AG08395 (cell line): ENCODE measurements at places on chromosomes 16 and 17.

GRCh38 chr16:29302976-29303375 is 103.5 kb downstream of the NPIPB11 start:
- no peak for DNase-seq

GRCh38 chr17:60463157-60463835 is 41.0 kb downstream of the CHCT1 start:
- DNase-seq: no peak

- DNase-seq: no peak
Observed at GRCh38 chr17:10790491-10791401, 13.2 kb downstream of the TMEM238L start.

GRCh38 chr17:82929011-82929622 is 89.3 kb upstream of the ZNF750 start:
- no peak for DNase-seq

DNA sequence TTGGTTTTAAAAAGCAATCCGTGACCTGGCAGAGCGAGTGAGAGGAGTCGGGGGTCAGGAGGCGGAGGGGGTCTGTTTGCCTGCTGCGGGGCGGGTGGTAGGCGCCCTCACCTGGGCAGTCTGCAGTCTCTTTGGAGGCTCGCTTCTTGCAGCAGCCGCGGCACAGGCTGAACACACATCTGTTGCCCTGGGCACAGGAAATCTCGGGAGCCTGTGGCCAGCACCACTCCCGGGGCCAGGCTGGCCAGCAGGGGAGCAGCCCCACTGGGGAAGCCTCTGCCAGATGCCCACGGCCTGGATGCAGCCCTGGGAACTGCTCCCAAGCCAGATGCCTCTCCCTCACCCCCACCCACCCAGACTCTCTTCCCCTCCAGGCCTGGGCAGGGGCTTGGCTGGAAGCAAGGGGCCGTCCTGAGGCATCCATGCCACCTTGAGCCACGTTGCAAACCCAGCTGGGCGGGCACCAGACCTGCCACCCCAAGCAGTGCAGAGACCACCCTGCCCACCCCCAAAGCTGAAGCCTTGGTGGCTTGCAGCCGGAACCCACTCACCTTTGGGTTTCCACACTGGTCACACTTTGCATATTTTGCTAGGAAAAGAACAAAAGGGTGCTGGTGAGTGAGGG is 6.6 kb downstream of the GPS1 start:
- no peak for DNase-seq

GRCh38 chr16:4892361-4893102 is 44.4 kb downstream of the PPL start:
- DNase-seq: peak; percentile 49

DNA sequence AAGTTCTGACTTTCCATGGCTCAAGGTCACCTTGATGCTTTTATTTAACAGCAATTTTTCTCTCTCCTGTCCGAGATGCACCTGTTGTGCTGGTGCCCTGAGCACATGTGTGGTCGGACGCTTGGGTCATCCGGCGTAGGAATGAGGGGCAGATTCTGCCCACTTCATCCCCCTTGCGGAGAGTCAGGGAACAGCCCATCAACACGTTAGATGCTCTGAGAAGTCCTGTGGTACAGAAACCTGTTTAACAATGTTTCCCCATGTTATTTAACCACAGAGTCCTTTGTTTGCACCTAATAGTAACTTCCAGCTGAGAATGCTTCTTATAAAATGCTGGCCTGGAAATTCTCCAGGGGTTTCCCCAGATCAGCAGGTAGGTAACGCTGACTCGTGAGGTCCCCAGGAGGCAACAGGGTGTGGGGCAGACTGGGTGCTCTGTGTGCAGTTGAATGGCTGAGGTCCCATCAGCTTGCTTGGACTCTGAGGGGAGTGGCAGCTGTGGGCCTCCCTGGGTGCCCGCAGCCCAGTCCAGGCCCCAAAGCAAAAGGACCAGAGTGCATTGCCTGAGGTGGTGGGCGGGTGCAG is 17.8 kb downstream of the DOC2B start:
- DNase-seq: no peak

- DNase-seq: no peak
Observed at GRCh38 chr17:47200325-47200664, 8.9 kb upstream of the MYL4 start.

DNA sequence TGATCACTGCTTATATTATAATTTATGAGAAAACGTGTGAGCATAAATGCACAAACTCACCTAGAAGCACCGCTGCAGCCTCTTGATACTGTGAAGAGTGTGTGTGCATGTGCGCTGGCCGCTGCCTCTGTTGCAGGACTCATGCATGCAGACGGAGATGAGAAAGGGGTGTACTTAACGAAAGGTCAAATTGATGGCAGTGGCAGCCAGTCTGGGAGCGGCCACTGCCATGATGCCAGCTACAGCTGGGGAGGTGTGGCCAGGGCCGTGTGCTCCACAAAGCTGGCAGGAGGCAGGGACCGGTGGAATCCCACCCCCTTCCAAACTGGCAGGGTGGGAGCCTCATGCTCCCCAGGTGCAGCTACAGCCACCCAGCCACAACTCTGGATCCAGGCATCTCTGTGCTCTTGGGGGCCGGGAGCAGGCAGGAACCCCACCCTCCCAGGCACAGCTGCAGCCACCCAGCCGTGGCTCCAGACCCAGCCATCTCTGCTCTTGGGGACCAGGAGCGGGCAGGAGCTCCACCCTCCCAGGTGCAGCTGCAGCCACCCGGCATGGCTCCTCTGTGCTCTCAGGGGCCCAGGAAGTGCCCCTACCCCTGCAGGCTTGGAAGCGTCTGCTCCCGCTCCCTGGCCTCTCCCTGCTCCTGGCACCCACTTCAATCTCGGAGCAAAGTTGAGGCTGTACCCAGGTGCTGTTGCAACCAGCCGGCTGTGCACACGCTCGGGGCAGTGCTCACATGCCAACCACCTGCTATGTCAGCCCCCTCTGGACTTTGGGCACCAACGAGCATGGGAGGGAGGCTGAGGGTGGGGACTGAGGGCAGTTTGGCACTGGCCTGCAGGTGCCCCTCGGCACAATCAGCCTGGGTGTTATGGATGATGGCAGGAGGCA is 77.5 kb upstream of the CHMP6 start:
- DNase-seq: no peak

DNA sequence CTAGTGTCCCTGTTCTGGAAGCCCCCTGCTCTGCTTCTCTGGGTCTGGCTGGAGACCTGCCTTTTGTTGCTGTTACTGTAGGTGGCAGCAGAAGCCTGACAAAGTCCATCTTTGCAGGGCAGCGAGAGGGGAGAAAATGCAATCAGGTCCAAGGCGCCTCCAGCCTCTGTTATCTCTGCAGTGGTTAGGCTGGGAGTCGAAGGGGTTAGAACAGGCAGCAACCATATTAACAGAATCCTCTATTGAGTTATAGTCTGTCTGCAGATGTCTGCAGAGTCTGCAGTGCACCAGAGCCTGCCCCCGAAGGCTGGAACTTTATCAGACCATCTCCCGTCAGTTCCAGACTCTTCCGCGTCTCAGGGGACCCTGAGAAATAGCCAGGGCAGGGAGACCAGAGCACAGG is 404.9 kb upstream of the EEF2KMT start:
- DNase-seq: no peak

GRCh38 chr16:79728048-79728922 is 127.7 kb upstream of the MAF start:
- DNase-seq: no peak

DNA sequence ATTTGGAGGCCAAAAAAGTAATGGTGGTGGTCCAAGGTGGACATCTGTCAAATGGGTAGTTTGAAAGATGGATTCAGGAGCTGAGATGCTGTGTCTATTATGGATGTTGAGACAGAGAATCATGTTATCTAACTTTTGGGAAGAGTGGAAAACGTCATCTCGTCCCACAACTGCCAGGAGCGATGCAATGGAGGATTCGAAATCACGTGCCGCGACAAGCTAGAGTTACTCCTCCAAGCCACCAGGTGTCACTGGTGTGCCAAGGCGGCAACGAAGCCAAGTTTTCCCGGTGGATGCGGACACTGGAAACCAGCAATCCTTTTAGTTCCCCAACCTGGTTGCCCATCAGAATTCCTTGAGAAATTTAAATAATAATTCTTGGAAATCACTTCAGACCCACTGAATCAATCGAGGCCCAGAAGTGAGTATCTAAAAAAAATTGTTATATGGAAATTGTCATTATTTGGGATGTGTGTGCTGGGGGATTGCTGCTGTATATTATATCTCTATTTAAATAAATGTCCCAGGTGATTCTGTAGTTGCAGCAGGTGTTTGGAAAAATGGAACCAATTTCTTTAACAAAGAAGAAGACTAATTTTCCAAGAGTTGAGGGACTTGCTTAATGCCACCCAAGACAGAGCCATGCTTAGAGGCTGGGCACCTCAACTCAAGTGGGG is 206.1 kb downstream of the HAPSTR1 start:
- DNase-seq: no peak

- DNase-seq: no peak
Observed at GRCh38 chr17:52710363-52710901, 551.9 kb upstream of the CA10 start.

DNA sequence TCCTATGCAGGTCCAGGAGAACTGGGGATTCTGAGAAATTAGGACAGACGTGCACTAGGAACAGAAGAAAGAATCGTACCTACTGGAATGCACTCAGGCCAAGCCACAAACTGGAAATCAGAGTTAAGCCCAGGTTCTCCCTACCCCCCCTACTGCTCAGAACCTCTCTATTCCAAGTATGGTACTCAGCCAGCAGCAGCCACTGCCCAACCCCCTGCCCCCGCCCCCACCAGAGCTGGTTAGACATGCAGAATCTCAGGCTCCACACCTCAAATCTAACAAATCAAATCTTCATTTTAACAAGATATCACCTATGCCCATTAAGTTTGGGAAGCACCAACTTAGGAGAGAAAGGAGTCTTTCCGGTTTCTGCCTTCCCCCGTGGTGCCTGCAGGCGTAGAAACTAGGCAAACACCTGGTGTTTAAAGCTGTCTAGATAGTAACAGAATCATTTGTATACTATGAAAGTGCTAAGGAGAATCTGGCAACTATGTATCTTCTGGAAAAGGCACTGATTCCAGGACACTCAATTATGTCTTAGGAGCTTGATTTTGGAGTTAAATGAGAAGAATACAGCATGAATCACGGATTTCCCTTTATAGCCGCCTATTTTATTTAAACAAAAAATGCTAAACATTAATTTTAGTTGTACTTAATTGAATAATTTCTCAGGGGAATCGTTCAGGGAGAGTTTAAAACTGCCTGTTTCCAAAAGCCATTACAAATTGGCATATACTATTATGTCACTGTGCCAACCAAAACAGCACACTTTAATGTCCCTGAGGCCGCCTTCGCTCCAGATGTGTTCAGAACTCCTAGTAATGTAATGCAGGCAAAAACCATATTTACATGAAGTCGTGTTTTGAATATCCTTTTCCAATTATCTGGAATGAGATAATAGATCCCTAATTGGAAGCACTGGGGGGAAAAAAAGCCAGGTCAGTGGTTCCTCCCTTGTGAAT is 166.5 kb downstream of the STX8 start:
- peak; percentile 2 for DNase-seq

DNA sequence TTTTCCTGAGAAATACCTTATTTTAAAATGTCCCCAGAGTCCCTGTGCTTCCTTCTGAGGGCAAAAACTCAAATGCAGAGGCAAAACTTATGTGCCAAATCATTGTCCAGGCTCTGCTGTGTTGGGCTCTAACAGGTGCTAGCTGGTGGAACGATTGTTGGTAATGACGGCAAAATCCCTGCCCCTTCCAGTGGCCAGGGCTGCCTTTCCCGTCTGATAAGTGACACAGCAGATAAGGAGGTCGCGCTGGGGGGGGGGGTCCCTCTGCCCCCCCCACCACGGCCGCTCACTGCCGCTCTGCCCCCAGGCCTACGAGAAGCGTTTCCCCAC is 29.1 kb downstream of the SEC14L5 start:
- DNase-seq: no peak

DNA sequence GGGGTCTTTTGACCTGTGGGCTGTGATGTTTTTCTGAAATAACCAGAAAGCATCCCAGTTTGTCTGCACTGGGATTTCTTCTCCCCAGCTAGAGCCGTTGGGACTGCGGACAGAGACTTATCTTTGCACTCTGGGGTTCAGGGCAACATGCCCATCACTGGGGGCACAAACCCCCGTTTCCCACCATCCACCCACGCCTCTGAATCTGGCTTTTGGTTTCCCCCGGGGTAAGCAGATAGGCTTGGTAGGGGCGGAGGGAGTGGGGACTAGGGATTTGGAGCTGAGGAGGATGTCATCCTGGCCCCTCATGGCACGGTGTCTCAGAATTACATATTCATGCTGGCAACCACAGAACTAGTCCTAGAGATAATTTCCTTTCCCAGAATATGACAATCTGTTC is 68.6 kb downstream of the CCDC182 start:
- DNase-seq: no peak

DNA sequence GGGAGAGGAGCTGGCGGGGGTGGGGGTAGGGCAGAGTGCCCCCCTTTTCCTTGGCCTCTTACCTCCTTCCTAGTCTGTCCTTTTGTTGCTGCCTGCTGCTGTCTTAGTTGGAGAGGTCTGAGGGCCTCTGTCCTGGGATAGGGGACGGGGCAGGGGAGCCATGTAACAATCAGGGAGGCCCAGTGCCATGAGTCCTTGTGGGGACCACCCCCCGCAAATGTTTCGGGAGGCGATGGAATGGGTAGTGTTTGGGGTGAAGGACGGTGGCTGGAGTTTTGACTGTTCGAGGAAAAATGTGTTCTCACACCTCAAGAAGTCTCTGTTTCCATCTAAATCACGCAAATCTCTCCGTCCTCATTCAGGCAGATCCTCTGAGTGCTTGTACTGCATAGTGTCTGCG is 99.0 kb downstream of the OR1D5 start:
- no peak for DNase-seq

GRCh38 chr16:27529962-27530361 is 19.8 kb downstream of the GTF3C1 start:
- DNase-seq: peak; percentile 69

- no peak for DNase-seq
Observed at GRCh38 chr17:492022-492413, 139.4 kb upstream of the RPH3AL start.

DNA sequence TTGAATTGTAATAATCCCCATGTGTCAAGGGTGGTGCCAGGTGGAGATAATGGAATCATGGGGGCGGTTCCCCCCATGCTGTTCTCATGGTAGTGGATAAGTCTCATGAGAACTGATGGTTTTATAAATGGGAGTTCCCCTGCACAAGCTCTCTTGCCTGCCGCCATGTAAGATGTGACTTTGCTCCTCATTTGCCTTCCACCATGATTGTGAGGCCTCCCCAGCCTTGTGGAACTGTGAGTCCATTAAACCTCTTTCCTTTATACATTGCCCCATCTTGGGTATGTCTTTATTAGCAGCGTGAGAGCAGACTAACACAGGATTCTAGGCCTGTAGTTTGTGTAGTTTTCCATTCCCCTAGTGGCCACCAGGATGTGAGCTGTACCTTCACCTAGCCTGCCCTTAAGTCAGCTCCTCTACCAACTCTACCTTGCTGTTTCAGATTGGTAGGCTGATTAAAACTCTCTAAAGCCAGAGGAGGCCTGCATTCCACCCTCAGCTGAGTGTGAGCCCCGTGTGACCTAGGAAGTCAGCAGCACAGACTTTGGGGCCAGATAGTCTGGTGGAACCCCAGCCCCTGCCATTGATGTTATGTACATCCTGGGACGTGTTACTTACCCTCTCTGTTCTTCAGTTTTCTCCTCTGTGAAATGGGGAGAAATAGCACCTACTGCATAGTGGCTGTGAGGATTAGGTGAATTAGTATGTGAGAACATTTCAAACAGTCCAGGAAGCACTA is 252.4 kb upstream of the CACNG5 start:
- DNase-seq: no peak
